Placental epithelial cell (primary cell): ENCODE measurements at places on chromosomes 3 and 15. TPM values are rescaled to one million over a fixed set of nuclear protein-coding genes. Genes with fewer than 3 reads are reported as not detected.

ADGRG7 gene
- 0.39 TPM in 1 of 2 replicates, not detected in the other for total RNA-seq

CMSS1 gene
- total RNA-seq, result 2.7 and 5.7 TPM in 2 replicates

PARP9 gene
- 4.1 and 6.7 TPM in 2 replicates for total RNA-seq

AZI2 gene
- 66.7 and 74.1 TPM in 2 replicates for total RNA-seq

RYR3 gene
- total RNA-seq, result 0.98 and 2.4 TPM in 2 replicates

TTLL3 gene
- 24.4 and 90.3 TPM in 2 replicates for total RNA-seq
